A549 treated with dexamethasone at 1 μM for 4 hours (cell line): ENCODE measurements at places on chromosomes 1 and 21. TPM values are rescaled to one million over a fixed set of nuclear protein-coding genes. Genes with fewer than 3 reads are reported as not detected.

Gene RXFP4
- 0.07 TPM in 1 of 5 replicates, not detected in the others for total RNA-seq

Gene SLFNL1
- 0.02 to 0.07 TPM (median 0.04 TPM) in 4 of 5 replicates, not detected in the other for total RNA-seq

Gene GJC2
- total RNA-seq, result 0.14 to 0.47 TPM (median 0.27 TPM) in 5 replicates

Gene SPSB1
- 30.4 to 37.7 TPM (median 34.1 TPM) in 5 replicates for total RNA-seq

Gene OR2M7
- not detected in 5 replicates for total RNA-seq

Gene SLAMF6
- not detected in 5 replicates for total RNA-seq

Gene FCAMR
- 0.07 to 0.08 TPM in 2 of 5 replicates, not detected in the others for total RNA-seq

Gene AMY1B
- not detected in 5 replicates for total RNA-seq

Gene MASP2
- 0.07 to 0.22 TPM (median 0.17 TPM) in 5 replicates for total RNA-seq

Gene ZSCAN20
- 1.6 to 2.4 TPM (median 1.9 TPM) in 5 replicates for total RNA-seq

Gene SRGAP2B
- total RNA-seq, result 13.3 to 23.2 TPM (median 19.9 TPM) in 5 replicates

Gene LCE1C
- total RNA-seq, result 0.14 TPM in 1 of 5 replicates, not detected in the others

Gene EPHB2
- total RNA-seq, result 26.7 to 43.4 TPM (median 38.6 TPM) in 5 replicates

Gene CLEC20A
- not detected in 5 replicates for total RNA-seq

Gene DPH2
- 30.9 to 38.5 TPM (median 36.4 TPM) in 5 replicates for total RNA-seq

Gene LRRC53
- not detected in 5 replicates for total RNA-seq

Gene HUNK
- 1.2 to 1.6 TPM (median 1.5 TPM) in 5 replicates for total RNA-seq

Gene CCDC30
- total RNA-seq, result 0.23 to 1.5 TPM (median 0.56 TPM) in 5 replicates

Gene KLF17
- 0.33 to 0.64 TPM (median 0.42 TPM) in 5 replicates for total RNA-seq

Gene CYP4Z1
- total RNA-seq, result not detected in 5 replicates

Gene ITPKB
- 2.2 to 3.1 TPM (median 2.9 TPM) in 5 replicates for total RNA-seq

Gene CR1L
- 0.18 TPM in 1 of 5 replicates, not detected in the others for total RNA-seq

Gene KRTAP21-3
- not detected in 5 replicates for total RNA-seq

Gene SEC16B
- total RNA-seq, result 0.65 to 1.0 TPM (median 0.89 TPM) in 5 replicates

Gene SYPL2
- total RNA-seq, result 0.09 to 0.17 TPM (median 0.11 TPM) in 5 replicates

Gene B3GALT5
- 0.09 to 0.14 TPM (median 0.13 TPM) in 5 replicates for total RNA-seq

Gene TNFRSF8
- total RNA-seq, result 0.08 to 0.13 TPM (median 0.12 TPM) in 5 replicates

Gene OR2T33
- total RNA-seq, result not detected in 5 replicates

Gene FCER1G
- total RNA-seq, result 0.23 to 0.34 TPM (median 0.25 TPM) in 3 of 5 replicates, not detected in the others

Gene NBL1
- total RNA-seq, result 39.3 to 69.3 TPM (median 64.9 TPM) in 5 replicates

Gene LRRC8C
- total RNA-seq, result 7.9 to 12.1 TPM (median 10.2 TPM) in 5 replicates

Gene OR2T35
- not detected in 5 replicates for total RNA-seq

Gene KAZN
- 2.9 to 4.7 TPM (median 3.8 TPM) in 5 replicates for total RNA-seq

Gene OVAAL
- 0.09 to 0.46 TPM (median 0.18 TPM) in 5 replicates for total RNA-seq

Gene CHIA
- not detected in 5 replicates for total RNA-seq

Gene S100B
- total RNA-seq, result not detected in 5 replicates

Gene ROR1
- total RNA-seq, result 8.5 to 11.5 TPM (median 10.5 TPM) in 5 replicates

Gene SERPINC1
- total RNA-seq, result 0.06 to 0.16 TPM (median 0.13 TPM) in 4 of 5 replicates, not detected in the other

Gene RAB25
- total RNA-seq, result 0.16 TPM in 1 of 5 replicates, not detected in the others

Gene OLIG2
- total RNA-seq, result 0.02 TPM in 1 of 5 replicates, not detected in the others

Gene CFHR1
- 0.17 to 0.19 TPM (median 0.18 TPM) in 5 replicates for total RNA-seq

Gene ESPN
- 0.34 to 1.2 TPM (median 0.77 TPM) in 5 replicates for total RNA-seq

Gene KIF14
- 7.8 to 12.8 TPM (median 11.5 TPM) in 5 replicates for total RNA-seq

Gene IL20
- total RNA-seq, result not detected in 5 replicates

Gene ADAM30
- not detected in 5 replicates for total RNA-seq

Gene ZNF670
- 2.7 to 3.6 TPM (median 2.9 TPM) in 5 replicates for total RNA-seq

Gene AIRE
- not detected in 5 replicates for total RNA-seq

Gene KRTAP12-1
- not detected in 5 replicates for total RNA-seq

Gene ANKRD34A
- 0.24 to 0.47 TPM (median 0.35 TPM) in 5 replicates for total RNA-seq

Gene TTLL10
- 0.03 TPM in 1 of 5 replicates, not detected in the others for total RNA-seq

Gene NTRK1
- 0.06 to 0.16 TPM (median 0.08 TPM) in 4 of 5 replicates, not detected in the other for total RNA-seq

Gene MPL
- 0.15 to 0.25 TPM (median 0.16 TPM) in 3 of 5 replicates, not detected in the others for total RNA-seq
